ENCODE measurements at places on chromosomes 2 and 18.
A peak's percentile ranks its signal among the peaks of the same experiment; 100 is the strongest.

DNA sequence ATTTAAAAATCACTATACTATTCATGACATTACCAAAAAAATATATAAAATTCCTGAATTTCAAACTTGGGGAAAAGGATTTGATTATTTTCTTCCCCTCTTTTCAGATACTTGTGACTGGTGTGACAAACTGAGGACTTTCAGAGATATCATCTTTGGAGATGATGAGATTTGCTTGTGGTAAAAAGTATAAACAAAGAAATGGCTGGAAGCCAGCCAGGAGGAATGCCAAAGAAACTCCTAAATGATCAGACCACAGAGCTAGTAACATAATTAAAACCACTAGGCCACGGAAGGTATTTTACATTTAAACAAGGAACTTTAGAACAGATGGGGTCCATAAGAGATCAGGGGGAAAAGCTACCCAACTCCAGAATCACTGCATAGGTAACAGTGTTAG, 58.7 kb downstream of the PIGN start:
- DNase-seq = peak; percentile 57

DNA sequence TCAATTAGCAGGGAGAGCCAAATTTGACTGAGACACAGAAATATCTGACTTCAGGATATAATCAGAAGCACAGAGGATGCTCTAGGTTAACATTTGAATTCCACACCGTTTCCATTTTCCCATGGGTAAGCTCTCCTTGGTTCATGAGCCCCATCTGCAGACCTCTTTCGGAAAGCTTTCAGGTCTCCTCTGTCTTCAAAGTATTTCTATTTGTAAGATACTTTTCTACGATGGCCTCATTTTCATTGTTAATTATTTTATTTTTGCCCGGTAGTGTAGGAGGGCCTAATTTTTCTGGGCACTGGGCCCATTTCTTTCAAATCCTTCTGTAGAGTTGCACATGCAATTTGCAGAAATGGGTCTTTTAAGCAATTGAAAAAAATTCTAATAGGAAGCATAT, 53.8 kb downstream of the LRPPRC start:
- no peak for DNase-seq

DNA sequence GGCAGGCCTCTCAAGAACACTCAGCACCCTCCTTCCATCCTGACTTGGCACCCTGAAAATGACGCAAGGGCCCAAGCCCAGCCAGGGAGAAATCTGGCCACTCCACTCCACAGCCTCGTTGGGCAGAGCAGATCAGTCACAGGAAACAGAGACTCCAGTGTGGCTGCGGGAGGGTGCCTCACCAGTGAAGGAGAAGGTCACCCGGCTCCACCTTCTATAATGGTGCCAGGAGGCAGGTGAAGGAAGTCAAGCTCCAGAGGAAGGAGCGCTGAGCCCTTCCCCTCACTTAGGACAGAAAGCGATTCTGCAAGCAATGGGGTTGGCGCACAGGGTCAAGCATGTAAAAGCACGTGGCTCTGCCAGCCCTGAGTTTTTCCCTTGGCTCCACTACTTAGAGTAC, 35.3 kb downstream of the CRACDL start:
- no peak for DNase-seq

GRCh38 chr2:101096619-101097142, 54.5 kb downstream of the TBC1D8 start:
- DNase-seq = no peak

DNA sequence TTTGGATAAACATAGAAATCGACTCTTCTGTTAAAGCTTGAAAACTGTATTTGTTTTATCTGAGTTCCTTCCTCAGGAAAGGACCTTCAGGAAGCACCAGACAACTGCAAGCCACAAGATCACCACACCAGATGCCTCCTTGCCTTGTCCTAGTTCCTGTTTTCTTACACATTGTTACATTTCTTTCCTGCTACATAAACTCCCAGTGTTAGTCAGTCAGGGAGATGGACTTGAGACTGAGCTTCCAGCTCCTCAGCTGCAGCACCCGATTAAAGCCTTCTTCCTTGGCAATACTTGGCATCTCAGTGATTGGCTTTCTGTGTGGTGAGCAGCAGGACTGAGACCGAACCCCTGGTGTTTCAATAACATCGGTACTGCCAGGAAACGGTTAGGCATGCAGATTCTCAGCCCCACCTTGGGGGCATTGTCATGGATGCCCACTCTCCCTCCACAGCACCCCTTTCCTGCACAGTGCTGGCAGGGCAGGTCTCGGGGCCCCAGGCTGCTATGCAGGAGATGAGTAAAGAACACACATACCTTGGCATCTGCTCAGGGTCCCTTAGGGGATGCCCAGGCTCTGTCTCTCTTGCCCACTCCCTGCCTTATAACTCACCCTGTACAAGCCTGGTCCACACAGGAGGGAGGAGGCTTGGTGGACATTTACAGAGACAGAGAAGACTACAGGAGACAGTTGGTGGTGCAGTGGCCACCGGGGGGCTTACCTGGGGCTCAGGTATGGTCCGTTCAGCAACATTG, 32.6 kb downstream of the ANKMY1 start:
- DNase-seq = no peak

DNA sequence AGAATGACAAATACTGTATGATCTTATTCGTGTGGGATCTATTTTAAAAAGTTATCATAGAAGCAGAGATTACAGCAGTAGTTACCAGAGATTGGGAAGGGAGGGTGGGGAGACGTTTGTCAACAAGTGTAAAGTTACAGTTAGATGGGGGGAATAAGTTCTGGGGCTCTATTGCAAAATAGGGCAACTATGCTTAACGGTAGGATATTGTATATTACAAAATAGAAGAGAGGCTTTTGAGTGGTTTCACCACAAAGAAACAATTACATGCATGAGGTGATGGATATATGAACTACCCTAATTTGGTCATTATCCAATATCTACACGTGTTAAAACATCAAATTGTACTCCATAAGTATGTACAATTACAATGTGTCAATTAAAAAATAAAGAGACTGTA, 123.4 kb upstream of the NOSTRIN start:
- no peak for DNase-seq

- no peak for DNase-seq
Observed at GRCh38 chr18:50281972-50282520, 723 bp upstream of the MBD1 start.

DNA sequence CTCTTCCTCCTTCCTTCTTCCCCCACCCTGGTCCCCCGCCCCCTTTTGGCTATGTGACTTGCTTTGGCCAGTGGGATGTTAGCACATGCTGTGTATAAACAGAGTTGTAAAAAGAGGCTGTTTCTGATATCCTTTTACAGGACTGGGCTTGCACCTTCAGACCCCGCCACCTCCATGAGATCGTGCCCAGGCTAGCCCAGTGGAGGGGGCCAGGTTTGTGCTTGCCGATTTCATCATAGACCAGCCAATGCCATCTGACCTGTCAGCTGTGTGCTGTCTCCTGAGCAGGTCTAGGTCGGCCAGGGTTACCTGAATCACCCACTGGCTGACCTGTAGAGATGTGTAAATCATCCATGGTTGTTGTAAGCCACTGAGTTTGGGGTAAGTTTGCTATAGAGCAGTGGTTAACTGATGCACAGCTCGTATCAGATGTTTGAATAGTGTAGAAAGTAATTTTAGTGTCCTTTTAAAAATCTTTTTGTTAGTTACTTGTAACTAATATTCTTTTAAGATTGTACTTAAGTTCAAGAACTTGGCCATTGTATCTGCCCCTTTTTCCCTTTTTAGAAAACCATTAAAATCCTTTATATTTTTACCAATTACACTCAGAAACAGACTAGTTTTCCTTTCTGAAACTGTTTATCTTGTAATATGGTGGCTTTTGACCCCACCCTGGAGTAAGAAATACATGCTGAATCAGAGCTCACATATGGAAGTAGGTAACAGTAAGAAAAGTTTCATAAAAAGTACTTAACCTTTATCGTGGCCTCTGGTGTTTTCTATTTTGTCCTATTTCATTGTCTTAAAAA, 122.0 kb upstream of the MGAT5 start:
- DNase-seq = no peak

- no peak for DNase-seq
Observed at GRCh38 chr2:7012141-7012764, 95.0 kb downstream of the RNF144A start.

DNA sequence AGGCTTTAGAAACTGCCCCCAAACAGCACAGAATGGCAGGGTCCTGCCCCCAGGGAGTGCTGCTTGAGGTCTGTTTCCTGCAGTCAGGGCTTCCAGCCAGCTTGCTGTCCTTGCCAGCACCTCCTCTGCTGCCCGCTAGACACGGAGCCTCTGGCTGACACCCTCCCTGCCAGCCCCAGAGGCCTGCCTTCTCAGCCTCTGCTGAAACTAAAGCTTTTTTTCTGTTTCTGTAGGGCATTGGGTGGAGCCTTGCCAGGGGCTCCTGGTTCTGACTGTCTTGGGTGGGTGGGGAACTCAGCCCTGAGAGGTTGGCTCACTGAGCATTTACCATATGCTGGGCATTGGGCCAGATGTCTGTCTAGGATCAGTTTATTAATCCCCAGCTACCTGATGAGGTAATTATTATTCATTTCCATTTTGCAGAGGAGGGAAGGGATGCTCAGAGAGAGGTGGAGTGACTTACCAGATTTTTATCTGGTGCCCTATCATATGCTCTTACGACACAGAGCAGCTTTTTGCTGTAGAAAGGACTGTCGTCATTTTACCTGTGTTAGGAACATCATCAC, 35.4 kb downstream of the INPP4A start:
- DNase-seq = peak; percentile 12

DNA sequence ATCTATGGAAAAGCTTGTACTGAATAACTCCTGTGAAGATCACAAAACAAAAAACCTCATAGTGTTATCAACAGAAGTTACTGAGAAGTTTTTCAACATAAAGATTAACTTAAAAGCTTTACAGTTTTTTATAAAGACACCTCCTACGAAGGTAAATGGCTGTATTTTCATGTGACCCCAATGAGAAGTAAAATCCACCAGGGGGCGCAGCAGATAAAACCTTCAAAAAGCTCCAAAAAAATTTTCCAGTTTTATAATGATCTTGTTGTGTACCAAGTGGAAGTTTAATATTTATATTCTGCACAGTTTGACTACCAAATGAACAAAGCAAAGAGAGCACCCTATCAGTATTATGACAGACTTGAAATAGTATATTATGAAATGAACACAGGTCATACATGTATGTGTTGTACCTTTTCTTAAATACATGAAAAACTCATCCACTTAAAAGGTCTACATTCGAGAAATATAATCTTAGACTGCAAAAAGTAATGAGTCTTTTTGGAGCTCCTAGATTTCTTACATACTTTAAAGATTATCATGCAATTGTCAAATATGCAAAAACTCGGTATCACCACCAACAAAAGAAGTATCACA, 38.5 kb downstream of the PNO1 start:
- no peak for DNase-seq

DNA sequence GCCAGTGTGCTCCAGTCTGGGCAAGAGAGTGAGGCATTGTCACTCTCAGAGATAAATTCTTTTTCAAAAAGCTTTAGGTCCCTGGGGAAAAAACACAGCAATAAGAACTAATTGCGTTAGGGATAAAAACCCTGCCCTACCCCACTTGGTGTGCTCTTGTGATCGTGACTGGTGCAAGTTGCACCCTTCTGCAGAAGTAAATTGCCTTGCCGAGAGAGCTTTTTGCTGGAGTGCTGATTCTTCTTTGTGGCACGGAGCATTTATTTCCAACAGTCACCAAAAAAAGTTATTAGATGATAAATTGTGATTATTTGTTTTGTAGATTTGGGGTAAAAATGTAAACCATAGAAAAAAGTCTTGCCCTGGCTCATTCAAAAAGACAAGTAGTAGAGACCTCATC, 12.3 kb upstream of the GPR55 start:
- DNase-seq = no peak

DNA sequence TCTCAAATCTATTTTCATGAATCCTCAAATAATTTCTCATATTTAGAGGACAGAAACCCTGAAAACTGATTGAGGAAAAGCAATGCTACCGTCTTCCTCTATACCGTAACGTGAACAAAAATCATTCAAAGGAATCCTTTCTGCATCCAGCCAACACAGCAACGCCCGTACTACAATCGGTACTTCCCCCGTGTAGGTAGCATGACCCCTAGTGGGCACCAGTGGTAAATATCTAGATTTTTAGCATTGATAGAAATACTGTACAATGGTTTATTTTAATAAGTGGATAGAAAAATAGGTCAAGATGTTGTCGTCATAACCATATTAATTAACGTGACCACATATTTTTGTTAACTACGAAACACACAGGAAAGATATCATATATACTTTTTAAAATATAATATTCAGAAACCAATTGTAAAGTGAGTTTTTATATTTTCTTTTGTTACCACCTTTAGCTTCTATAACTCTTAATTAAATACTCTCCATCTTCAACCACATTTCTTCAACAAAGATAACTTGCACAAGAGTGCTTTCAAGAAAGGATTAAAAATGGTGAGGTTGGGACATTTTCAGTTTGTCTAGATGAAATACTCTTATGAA, 194.1 kb downstream of the SS18 start:
- DNase-seq = peak; percentile 38

GRCh38 chr2:101817481-101817880, 120.0 kb downstream of the MAP4K4 start:
- DNase-seq = no peak

GRCh38 chr2:100376836-100377235, 40.6 kb downstream of the CHST10 start:
- no peak for DNase-seq

GRCh38 chr2:100761365-100761764, 58.6 kb upstream of the NPAS2 start:
- no peak for DNase-seq
